Right hindlimb (tissue), 1 donor: ENCODE measurements at places on chromosomes 3 and 15.

GRCh38 chr3:172171396-172172075 lies 132.2 kb downstream of the FNDC3B start:
- no peak for DNase-seq

DNA sequence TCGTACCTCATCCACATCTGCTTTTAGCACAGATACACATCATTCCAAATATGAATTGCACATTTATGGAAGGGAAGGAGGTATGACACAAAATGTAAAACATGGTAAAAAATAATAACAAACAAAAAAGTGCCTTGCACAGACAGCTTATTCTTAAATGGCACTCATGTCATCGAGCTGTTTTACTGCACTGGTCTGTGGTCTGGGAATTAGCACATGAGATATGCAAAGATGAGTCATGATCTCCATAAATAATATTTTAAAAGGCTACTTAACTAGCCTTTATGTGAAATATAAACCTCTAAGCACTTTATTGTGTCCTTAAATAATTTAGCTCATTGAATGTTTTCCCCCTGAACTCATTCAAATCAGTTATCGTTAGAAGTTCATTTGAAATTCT lies 142.2 kb upstream of the ZNF385D start:
- DNase-seq = no peak

DNA sequence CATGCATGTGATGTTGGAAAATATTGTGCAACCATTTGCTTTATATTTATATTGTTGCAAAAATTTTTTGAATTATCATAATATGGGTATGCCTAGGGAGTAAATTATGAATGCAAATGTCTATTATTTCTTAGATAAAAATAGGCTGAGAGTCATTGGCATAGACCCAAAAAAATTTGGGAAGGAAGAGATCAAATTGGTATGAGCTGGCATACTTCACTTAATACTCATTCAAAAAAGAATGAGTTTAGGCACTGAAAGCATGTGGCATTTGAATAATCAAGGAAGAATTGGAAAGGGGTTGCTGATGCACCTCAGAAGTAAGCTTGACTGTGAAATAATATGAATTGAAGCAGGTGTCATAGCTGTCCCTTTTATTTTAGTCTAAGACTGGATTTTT lies 764.0 kb upstream of the DPPA4 start:
- DNase-seq = no peak

GRCh38 chr3:187491371-187491770 lies 123.2 kb downstream of the RTP4 start:
- no peak for DNase-seq

DNA sequence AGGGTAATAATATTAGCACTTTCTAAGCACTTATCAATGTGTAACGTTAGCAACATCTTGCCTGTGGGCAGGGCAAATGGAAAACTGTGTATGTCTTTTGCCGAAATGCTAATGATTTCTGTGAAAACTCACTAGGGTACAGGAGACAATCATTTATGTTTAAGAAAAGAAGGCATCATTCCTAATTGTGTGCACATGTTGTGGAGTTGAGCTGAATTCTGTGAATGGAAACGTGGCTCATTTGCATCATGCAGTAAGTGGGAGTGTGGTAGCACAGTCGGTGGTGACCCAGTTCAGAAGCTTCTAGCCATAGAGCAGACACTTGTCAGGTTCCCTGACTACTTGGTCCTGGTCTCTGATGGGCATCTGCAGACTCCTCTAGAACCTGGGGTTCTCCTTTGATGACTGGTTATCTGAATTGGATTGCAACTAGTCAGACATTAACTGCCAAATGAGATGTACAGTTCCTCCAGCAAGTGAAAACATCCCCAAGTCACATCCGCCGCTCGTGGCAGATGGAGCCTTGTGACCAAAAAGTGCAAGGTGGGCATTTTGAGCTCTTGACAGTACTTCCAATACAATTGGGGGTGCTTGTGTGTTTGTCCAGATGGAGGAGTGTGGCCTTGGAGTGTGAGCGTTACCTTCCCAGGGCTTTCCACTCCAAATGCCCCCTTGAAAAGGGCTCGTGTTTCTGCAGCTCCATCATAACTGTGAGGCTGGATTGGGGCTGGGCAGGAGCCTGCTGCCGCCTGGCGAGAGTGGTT lies 21.5 kb downstream of the MRPS25 start:
- no peak for DNase-seq

DNA sequence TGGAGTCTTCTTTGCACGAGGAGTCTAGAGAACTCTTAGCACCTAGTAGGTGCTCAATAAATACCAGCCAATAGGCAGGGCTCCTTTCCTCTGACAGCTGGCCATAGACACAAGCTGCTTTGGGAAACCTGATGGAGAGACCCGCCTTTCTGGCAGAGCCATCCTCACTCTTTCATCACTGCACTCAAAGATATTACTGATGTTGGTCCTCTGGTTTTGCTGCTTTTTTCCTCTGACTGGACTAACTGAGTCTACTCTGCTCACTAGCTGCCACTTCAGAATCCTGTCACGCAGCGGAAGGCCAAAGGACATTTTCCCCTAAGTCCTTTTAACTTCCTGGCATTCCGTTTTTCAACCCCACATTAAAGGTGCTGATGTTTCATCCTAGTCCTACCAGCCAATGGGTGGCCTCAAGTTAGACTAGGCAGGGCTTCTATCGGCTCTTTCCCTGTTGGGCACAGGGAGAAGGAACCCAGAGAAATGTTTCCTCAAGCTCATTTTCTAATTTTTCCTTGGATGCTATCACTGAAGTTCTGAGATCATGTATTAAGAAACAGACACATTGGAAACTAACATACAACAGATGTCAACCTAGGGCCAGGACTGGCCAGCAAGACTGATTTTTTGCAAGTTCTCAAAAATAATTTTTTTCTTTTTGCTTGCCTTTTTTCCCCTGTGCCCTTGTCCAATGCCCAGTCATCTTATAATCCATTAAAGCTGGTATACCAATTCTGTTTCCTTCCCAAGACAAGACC lies 132.8 kb upstream of the ICE2 start:
- DNase-seq = no peak

DNA sequence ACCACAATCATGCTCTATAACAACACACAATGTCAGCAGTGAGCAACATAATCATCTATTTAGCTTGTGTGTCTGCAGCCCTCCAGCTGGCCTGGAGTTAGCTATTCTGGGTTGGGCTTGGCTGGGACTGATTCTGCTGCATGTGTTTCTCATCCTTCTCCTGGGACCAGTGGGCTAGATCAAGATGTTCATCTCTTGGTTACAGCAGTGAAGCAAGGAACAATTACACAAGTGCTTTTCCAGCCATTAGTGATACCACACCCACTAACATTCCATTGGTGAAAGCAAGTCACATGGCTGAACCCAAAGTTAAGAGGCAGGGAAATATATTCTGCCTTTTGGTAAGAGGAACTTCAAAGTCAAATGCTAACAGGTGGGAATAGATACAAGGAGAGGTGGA lies 14.6 kb downstream of the NUDT16 start:
- DNase-seq = peak; percentile 68

DNA sequence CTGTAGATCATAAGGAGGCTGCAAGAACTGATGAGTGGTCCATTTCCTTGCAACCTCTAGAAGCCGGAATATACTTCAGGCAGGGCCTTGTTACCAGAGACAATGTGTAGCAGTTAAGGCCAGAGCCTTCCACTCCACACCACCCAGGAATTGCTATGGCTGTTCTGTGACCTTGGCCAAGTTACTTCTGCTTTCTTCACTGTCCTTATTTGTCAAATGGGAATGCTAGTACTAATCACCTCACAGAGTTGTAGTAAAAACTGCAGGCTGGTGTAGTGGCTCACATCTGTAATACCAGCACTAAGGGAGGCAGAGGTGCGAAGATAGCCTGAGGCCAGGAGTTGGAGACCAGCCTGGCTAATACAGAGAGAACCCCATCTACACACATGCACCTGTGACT lies 28.7 kb upstream of the RPN1 start:
- no peak for DNase-seq

- no peak for DNase-seq
These were observed 3.4 kb upstream of the FSTL1 start for GRCh38 chr3:120454076-120454689.

- peak; percentile 61 for DNase-seq
These were observed 110.1 kb upstream of the TGFBR2 start for GRCh38 chr3:30496066-30496966.

DNA sequence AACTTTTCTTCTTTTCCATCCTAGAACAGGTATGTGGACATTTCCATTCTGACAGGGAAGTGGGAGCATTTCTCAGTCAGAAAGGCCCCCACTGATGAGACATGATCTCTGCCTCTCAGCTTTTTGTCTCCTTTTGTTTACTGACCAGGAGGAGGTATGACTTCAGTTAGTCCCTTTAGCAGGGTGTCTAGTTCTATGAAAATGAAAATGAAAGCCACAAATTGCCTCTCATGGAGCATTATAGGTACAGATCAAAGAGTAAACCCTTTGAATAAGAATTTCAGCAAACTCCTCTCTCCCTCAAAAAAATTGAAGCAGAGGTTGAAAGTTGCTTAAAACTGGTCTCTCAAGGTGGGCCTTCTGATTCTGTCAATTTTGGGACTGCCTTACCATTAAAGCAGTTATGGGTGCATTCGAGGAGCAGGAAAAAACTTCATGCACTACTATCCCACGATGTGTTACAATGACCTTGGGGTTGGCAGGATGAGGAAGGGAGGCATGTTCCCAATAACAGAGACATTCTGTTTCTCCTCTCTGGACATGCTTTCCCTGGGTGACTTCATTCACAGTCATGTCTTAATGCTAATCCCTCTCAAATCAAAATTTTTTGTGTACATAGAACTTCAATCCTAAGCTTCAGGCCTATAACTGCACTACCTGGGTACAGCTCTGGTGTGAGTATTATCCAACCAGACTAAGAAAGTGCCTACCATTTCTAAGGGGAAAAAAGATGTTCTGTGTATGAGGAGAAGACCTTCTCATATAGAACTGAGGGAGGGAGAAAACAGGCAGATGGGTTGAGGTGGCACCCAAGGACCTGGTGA lies 50.6 kb upstream of the TBC1D23 start:
- DNase-seq = no peak

GRCh38 chr3:16478516-16478915 lies 35.0 kb downstream of the RFTN1 start:
- no peak for DNase-seq

DNA sequence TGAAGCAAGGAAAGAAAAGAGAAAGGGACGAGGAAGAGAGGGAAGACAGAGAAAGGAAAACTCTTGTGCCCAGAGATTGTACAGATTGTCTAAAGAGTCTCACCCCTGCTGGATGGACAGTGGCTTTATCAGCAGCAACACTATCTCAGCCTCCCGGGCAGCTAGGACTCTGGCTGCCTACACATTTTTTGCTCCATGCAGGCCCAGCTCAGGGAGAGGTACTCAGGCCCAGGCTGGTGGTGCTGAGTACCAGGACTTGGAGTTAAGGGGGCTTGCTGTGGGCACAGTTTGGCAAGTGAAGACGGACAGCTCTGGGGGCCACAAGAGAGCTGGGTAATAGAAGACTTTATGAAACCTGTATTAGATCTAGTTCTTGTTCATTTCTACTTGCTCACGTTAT lies 19.1 kb upstream of the RHCG start:
- no peak for DNase-seq

GRCh38 chr3:173599673-173600072 lies 202.1 kb downstream of the NLGN1 start:
- DNase-seq = no peak

- DNase-seq = no peak
These were observed 86.5 kb downstream of the MB21D2 start for GRCh38 chr3:192831111-192831644.

DNA sequence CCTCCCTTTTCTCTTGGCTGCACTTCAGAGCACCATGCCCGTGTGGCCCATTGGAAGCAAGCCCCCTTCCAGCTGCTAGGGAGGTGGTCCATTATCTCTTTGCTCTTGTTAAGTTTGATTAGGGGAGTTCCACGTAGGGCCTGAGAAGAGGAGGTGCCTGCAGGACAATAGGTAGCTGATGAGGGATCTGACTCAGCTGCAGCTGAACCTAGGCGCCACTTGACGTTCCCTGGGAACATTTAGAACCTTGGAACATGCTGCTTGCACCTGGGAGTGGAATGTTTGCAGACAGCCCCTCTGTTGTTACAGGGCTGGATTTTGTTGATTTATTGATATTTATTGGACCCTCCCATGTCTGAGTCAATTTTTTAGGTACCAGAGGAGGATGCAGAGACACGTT lies 4.7 kb downstream of the SMAD3 start:
- no peak for DNase-seq

DNA sequence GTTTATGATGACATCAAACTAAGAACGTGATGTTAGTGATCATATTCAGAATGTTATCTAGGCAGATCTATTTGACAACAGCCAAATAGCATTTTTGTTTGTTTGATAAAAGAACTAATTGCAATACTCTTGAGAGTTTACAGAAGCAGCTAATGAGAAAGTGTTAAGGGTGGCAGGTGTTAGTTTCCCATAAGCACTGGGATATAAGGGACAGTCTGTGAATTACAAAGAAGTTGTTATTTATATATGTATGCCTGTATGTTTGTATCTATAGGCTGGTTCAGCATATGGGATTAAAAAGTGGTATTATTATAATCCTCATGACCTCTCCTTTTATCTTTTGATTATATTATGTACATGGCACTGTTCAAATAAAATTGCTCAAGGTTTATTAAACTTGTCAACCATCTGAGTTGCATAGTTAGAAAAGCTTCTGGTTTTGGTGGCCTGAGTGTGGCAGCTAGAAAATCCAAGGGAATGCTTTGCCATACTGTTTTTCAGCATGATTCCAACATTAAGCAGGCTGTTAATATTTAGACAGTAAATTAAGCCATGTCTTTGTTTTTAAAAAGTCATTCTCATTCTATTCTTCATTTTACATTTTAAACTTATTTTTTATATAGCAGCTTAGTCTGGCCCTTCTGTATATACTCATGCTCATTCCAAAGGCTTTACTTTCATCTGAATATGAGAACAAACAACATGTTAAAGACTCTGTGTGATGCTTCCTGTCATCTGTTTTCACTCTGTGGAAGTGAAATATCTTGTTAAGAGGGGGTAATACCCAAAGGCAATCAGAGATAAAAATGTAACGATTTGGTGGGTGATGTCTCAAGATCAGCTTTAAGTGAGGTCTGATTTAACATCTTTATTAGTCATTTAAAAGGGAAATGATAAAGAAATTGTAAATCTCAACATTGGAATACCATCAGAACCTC lies 13.1 kb downstream of the ROBO2 start:
- DNase-seq = no peak

- no peak for DNase-seq
These were observed 39.8 kb upstream of the SGO1 start for GRCh38 chr3:20225769-20226168.

DNA sequence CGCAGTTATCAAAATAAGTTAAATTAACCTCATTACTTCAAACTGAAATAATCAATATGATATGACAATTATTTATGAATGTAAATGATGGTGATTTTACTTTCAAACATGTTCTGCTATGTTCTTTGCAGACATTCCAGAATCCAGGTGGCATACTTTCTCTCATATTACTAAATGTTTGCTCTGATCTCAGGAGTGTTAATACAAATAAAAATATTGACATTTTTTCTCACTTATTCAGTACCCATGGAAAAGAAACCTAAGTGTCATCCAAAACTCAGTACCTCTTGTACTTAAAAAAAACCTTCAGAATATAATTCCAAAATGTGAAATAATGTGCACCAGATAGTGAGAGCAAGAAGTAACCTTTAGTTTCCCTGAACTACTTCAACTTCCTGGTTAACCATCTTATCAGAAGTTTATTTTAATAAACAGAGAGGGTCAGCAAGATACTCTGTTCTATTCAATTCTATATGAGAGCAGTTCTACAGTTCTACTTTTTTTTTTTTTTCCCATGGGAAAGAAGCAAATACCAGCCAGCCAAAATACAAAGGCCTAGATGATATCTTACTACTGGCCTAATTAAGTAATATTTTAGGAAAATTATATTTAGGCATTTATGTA lies 494.1 kb downstream of the MECOM start:
- no peak for DNase-seq
